ENCODE measurements at places on chromosomes 16 and 17.

GRCh38 chr17:28385037-28385400 lies 13.5 kb downstream of the SARM1 start:
- DNase-seq: no peak

- DNase-seq: no peak
Measured at GRCh38 chr17:9408868-9409829, 166.5 kb downstream of the STX8 start.

GRCh38 chr17:41415833-41416335 lies 8.5 kb downstream of the KRT37 start:
- peak; percentile 52 for DNase-seq

DNA sequence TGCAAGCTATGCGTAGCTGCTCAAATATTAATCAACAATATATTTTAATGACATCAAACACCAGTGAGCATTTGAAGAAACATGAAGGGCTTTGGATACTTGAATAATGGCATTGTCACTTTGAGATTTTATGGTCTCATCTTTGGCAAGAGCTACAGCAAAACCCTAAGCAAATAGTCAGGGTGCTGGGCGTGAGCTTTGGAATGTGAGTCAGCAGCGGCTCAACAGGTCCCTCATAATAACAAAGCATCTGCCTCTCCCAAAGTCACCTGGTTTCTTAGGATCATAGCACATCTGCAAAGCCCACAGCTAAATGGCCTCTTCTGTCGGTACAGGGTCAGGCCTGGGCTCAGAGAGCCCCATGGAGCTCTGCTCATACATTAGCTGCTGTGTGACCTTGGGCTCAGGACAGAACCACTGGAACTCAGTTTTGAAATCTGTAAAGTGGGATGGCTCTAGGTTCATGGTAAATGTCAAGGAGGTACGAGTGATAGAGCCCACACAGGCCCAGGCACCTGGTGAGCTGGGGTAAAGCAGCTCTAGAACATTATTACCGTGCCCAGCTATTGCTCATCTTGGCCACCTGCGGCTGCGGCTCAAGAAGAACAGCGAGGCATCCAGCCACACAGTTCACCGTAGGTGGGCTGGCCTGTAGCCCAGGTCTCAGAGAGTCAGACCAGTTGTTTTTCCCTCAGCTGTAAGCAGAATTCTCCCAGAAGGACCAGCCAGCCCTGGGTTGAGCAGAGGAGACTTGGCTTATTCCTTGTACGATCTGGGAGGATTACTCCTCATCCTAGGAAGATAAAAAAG lies 544.5 kb upstream of the CDH11 start:
- DNase-seq: no peak

DNA sequence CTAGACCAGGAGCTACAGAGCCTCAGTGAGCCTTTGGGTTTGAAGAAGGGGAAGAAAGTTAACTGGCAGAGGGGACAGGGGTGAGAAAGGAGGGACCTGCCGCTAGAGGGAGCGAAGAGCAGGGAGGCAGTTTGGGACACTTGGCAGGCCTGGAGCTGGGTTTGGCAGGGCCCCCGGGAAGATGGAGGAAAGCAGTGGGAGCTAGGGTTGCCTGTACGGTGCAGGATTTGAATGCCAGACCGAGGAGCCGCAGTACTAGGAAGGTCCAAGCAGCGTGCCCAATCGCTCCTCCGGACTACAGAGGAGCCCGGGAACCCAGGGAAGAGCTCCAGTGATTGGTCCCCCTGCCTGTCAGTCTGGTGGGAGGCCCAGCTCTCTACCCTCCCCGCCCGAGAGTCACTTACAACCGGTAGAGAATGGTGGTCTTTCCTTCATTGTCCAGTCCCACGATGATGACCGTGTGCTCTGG lies 1.3 kb downstream of the ARL5C start:
- DNase-seq: peak; percentile 85

DNA sequence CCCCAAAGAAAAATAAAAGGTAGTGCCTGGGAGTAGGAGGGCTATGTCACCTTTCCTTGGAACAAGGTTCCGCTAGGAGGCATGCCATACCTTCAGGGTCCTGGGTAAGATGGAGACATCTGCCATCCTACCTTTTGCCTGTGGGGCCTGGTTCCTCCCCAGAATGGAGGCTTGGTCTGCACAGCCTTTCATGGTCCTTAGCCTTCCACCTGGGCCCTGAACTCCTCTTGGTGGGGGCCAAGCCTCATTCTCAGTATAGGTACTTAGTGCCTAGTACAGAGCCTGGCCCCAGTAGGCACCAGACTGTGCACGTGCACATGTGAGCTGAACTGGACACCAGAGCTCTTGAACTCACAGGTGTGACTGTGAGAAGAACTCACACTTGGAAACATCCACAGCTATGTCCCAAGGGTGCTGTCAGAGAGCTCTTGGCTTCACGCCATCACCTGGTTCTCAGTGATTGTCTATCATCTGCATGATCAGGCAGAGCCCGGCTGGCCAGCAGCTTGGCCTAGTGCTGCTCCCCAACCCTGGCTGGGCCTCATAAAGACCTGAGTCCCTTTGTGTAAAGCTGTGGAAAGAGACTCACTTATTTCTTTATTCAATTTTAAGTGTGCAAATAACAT lies 143.2 kb downstream of the SOCS1 start:
- no peak for DNase-seq

DNA sequence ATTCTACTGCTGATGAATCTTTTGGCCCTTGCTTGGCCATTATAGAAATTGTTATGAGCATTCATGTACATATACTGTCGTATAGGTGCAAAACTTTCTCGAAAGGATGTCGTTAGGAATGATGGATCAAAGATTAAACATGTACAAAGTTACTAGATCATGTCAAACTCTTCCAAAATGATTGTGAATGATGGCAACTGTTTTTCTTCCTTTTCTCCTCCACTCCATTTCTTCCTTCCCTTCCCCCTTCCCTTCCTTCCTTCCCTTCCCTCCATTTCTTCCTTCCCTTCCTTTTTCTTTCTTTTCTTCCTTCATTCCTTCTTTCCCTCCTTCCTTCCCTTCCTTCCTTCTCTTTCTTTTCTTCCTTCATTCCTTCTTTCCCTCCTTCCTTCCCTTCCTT lies 973.9 kb downstream of the CDH11 start:
- no peak for DNase-seq

DNA sequence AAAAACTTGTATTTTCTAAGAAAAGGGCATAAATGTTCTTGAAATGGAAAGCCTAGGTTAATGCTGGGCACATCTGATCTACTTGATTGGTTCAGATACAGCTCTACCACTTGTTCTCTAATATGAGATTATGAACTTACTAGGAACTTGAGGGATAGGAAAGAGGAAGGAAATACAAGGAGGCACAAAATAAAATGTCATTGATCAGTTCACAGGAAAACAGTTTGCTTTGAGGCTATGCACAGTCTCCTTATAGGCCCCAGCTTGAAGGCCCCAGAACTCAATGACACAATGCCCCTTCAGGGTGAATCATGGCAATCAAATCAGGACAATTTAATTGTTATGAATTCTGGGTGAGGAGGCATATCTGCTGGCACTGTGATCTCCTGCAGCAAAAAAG lies 27.1 kb downstream of the NXPH3 start:
- DNase-seq: no peak

DNA sequence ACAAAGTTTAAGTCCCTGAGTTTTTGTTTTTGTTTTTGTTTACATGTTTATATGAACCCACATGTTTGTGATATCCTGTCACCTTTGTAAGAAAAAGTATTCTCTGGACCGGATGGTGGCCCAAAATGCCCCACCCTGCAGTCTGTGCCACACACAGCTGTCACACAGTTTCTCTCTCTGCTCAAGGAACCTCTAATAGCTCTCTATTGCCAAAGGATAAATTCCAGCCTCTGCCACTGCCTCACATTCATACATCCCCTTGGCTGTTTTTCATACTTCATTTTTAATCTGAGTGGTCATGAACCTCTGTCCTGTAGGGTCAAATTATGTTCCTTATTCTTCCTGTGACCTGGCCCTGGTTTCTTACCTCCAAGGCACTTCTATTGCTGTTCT lies 520.3 kb upstream of the CDH5 start:
- DNase-seq: no peak

DNA sequence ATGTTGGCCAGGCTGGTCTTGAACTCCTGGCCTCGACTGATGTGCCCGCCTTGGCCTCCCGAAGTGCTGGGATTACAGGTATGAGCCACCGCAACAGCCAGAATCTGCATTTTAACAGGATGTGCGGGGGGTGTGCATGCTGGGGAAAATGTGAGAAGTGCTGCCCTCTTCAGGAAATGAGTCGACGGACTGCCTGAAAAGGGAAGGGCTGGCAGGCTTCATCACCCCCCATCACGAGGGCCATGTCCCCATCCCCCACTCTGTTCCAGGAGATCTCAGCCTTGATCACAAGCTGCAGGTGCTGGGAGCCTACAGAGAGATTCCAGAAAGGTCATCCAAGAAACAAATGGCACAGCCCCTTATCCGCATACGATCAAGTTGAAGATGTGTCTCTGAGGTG lies 195.3 kb upstream of the RPL38 start:
- DNase-seq: no peak

DNA sequence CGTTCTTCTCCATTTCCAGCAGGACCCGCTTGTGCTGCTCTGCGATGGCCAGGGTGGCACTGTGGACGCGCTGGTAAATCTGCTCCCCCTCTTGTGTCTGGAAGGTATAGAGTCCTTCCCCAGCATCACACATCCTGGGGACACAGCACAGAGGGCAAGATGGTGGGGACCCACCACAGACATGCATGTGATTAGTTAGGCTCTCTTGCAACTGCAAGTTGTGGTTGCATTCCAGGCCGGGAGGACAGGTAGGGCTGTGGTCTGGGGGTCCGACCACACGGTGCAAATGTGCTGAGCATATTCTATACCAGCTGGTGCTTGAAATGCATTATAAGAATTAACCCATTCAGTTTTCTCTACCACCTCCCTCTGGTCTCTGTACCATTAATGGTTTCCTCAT lies 11.4 kb downstream of the POLR2C start:
- no peak for DNase-seq

DNA sequence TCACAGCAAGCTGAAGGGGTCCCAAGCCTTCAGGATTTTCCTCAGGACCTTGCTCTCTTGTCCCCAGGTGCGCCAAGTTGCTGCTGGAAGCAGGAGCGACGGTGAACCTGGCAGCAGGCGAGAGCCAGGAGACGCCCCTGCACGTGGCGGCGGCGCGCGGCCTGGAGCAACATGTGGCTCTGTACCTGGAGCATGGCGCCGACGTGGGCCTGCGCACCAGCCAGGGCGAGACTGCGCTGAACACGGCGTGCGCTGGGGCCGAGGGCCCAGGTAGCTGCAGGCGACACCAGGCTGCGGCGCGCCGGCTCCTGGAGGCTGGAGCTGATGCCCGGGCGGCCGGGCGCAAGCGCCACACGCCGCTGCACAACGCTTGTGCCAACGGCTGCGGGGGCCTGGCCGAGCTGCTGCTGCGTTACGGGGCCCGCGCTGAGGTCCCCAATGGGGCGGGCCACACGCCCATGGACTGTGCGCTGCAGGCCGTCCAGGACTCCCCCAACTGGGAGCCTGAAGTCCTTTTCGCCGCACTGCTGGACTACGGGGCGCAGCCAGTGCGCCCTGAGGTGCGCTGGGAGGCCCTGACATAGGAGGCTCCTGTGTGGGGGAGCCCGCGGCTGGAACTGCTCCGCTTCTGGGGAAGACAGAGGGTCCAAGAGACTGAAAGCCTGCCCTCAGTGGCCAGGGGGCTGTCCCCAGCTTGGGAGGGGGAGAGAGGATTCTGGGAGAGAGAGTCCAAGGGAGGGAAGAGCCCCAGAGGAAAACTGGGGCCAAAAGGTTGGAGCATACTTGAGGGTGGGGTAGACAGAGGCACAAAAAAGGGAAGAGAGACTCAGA lies 6.4 kb downstream of the ASB16 start:
- DNase-seq: no peak

DNA sequence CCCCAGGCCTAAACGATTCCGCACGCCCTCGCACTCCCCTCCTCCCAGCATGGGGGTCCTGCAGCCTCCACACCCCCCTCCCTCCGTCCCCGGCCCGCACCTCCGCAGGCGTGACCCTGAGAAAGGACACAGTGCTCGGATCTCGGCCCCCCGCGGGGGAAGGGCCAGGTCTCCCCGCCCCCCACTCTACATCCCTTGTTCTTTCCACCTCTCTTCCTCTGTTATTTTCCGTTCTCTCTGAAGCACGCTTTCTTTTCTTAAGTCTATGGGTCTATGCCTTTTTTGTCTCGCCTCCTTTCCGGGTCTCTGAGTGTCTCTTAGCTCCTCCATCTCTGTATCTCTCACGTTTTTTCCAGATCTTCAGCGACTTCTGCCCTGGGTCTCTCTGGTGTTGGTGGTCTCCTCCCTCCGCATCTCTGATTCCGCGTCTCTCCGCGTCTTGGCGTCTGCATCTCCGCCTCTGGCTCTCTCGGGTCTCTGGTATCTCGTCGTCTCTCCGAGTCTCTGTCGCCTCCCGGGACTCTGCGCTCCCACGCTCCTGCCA lies 2.1 kb upstream of the HES7 start:
- DNase-seq: peak; percentile 57

DNA sequence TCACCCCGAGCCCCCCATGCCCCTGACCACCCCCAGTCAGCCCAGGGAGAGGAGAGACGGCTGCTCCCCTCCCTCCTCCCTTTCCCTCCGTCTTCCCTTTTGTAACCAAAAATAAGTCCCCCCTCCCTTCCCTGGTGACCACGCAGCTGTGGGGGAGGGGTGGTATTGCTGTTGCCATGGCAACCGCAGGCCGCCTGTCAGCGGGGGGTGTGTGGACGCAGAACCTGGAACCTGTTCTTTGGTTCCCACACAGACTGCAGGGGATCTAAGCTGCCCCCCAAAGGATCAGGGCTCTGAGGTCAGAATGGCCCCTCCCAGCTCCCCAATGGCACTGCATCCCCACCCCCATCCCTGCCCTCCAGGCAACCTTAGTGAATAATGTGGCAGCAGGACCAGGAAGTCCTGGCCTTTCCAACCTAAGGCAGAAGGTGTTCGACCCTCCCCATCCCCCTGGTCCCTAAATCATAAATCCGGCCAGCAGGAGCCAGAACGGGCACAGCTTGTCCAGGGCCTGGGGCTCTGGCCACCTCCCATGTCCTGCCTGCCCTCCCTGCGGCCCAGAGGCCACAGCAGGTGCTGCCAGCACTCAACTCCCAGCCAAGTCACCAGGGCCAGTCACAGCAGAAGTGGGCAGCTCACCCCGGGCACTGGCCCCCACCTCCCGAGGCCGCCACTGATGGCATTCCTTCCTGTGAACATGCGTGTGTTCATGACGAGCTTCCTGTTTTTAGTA lies 12.0 kb downstream of the CA4 start:
- DNase-seq: no peak

GRCh38 chr16:26394409-26394808 lies 672.3 kb upstream of the C16orf82 start:
- no peak for DNase-seq

DNA sequence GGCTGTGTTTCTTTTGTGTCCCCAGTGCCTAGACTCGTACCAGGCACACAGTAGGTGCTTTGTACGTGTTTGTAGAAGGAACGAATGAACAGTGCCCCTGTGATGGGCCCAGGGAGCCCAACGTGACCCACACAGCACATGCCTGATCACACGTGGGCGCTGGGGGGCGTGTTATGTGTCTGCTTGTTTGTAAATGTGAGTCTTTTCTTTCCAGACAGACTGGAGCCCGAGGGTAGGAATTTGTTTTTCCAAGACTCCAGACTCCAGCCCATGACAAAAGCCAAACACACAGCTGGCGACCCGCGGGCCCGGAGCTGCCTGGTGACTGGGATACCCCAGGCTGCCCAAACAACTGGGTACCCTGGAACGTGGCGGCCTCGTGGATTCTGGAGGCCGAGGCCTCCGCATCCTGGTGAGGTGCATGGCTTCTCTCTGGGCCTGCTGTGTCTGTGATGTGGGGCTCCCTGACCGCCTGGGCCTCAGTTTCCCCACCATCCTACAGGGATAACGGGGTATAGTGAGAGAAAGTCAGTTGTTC lies 14.9 kb upstream of the CBFA2T3 start:
- DNase-seq: no peak
